ENCODE measurements at places on chromosomes 4 and X. TPM values are rescaled to one million over a fixed set of nuclear protein-coding genes. Genes with fewer than 3 reads are reported as not detected.

Gene FGD1
- 10.2 TPM for total RNA-seq

Gene TFE3
- total RNA-seq = 41.9 TPM

Gene FAM236A
- total RNA-seq = not detected

Gene TSPAN7
- total RNA-seq = 0.28 TPM

Gene HTATSF1
- total RNA-seq = 46.5 TPM

Gene PCYT1B
- 2.2 TPM for total RNA-seq

Gene IL21
- not detected for total RNA-seq

Gene TMEM47
- 0.04 TPM for total RNA-seq

Gene IL15
- 0.78 TPM for total RNA-seq

Gene ODAPH
- 0.53 TPM for total RNA-seq

- DNase-seq = no peak
Measured at GRCh38 chr4:129738175-129738574, 642.2 kb downstream of the C4orf33 start.

DNA sequence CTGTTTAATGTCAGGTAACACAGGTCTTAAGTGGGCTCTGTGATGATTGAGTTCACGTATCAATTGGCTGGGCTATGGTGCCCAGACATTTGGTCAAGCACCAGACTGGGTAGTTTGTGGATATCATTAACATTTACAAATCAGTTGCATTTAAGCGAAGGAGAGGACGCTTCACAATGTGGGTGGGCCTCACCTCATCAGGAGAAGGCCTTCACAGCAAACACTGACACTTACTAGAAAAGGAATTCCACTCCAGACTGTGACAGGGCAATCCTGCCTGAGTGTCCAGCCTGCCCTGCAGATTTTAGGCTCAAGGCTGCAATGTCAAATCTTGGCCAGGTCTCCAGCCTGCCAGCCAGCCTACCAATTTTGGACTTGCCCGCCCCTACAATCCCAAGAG, 270.3 kb downstream of the DHRSX start:
- no peak for DNase-seq

DNA sequence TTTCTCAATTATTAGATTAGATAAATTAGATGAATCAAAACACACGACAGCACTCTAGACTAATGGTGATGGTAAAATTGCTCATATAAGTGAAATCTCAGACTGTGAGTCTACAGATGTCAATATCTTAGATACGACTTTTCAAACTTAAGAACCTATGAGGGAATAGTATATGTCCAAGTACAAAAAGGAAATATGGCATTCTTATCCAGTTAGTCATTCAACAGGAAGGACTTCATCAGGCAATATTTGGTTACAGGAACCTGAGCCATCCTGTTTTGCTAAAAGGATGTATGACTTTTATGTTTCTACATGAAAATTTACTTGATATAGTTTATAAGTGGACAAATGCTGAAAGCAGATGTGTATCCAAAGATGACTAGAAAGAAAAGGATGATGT, 107.0 kb downstream of the CT47B1 start:
- DNase-seq = peak; percentile 40

DNA sequence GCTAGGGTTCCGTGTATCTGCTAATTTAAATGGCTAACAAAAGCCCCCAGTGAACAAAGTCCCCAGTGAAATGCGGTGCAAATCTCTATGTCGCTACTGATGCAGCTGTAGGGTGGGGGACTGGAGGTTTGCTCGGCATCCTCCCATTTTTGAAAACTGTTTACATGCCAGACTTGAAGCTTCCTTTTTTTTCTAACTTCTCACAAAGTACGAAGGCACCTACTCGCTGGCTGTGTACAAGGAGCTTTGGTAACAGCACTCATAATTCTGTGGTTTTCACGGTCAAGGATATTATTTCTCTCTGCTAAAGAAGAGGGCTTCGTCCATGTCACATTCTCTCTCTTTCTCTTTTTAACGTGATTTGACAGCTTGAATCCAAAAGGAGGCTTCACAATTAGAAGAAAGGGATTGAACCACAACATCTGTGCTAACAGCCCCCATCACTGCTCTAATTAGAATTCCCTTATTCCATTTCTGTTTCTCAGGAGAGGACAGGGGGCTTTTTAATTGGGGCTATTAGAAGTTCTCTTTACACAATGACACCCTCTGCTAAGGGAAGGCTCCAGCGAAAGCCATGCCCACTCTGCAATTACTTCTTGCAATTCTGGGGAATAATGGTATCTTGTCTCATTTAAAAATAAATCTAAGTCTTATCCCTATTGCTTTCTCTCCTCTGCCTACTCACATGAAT, 46.7 kb downstream of the TMEM156 start:
- no peak for DNase-seq

DNA sequence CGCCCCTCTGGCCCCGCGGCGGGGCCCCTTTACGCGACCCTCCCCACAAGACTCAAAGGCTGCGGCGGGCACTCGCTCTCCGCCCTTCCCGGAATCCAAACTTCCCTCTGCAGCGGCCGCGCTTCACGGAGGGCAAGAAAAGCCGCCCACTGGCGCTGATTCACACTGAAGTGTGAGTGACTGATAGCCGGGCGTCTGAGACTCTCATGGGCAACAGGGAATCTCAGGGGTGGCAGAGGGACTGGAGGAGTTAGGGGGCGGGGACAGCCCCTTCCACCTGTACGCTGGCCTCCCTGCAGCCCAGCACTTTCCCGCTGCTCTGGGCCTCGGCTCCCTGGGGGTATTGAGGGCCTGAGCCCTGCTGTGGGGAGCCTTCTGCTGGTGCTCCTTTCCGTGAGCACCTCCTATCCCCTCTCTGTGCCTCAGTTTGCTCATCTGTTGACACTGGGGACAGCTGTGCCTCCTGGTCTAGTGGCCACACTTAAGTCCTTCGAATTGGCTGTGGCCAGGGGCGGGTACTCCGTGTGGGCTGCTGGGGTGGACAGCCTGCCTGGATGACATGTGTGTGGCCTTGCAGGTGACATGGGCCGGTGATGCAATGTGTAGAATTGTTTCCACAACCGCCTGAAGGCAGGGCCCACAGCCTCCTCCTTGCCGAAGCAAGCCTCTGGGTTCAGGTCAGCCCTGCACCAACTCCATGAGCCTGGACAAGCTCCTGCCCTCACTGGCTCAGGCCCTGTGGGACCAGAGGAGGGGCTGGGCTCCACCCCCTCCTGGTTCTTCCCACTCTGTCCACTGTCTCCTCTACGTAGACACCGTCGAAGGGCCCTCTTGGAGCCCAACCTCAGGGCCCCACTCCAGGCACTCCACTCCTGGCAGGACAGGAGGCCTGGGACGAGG, 951 bp downstream of the SH3BP2 start:
- no peak for DNase-seq

DNA sequence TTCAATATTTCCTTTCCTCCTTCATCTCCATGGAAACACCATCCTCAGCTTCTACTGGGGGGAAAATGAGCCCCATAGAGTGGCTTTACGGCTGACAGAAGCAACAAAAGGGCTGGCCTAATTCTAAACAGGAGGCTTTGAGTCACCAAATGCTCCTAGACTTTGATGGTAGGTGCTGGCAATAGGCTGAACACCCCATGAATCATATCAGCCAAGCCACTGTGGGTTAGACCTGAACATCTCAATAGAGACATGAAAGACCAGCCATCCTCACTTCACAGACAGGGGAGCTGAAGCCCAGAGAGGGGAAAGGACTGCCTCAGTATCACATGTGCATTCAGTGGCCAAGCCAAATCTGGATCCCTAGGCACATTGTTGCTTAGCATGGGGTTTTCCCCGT, 107.6 kb downstream of the AMER1 start:
- DNase-seq = no peak

GRCh38 chr4:7384003-7384928, 50.5 kb downstream of the PSAPL1 start:
- DNase-seq = no peak

DNA sequence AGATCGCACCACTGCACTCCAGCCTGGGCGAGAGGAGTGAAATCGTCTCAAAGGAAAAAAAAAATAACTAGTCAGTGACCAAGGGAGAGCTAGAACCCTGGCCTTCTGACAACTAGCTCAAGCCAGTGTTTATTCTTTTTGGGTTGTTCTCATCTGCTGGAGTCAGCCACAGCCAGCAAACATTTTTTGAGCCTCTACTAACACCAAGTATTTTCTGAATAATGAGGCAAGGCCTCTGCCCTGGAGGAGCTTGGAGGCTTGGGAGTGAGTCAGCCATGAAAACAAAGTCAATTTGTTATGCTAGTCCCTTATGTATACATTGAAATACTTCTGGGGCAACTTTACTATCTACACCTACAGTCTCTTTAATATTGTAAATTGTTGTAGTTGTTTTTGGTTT, 46.5 kb downstream of the TMA16 start:
- peak; percentile 44 for DNase-seq

- peak; percentile 26 for DNase-seq
Measured at GRCh38 chrX:136028383-136028984, 43.2 kb downstream of the SLC9A6 start.

GRCh38 chr4:92646826-92647225, 343.1 kb downstream of the GRID2 start:
- no peak for DNase-seq

DNA sequence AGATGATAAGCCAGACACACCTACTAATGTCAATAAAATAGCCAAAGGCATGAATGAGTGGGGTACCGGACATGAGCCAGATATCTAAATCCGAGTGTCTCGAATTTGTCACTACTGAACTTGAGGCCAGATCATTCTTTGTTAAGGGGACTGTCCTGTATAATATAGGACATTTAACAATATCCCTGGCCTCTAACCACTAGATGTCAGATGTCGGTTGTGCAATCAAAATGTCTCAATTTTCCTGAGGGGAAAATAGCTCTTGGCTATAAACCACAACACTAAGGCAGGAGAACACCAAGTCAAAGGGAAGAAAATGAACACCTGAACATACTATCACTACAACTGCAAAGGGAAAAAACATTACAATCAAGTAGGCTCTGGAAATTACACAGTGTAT, 154.5 kb downstream of the GPM6A start:
- no peak for DNase-seq

- DNase-seq = peak; percentile 23
Measured at GRCh38 chrX:150772150-150772970, 79.2 kb downstream of the MTMR1 start.

GRCh38 chrX:19388064-19388679, 44.4 kb downstream of the PDHA1 start:
- no peak for DNase-seq

GRCh38 chr4:157521906-157522305, 301.4 kb downstream of the GRIA2 start:
- peak; percentile 8 for DNase-seq

DNA sequence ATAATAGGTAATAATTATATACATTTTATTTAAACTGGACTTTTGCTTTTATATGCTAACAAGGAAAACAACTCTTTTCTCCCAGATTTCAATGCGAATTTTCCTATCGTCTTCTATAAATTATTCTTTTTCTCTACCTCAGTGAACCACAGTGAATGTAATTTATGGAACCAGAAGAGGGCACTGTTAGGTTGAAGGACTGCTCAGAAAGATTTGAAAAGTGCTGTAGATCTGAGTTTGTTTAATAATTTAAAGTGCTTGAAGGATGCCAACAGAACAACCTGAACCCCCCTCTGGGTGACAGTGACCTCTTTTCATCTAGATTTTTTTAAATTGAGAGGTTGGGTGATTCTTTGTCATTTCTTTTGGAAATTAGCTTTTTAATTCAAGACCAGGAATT, 54.9 kb downstream of the PHOX2B start:
- no peak for DNase-seq

GRCh38 chr4:92106816-92107215, 196.9 kb upstream of the GRID2 start:
- DNase-seq = no peak

- no peak for DNase-seq
Measured at GRCh38 chrX:80432863-80433262, 12.6 kb downstream of the TENT5D start.

DNA sequence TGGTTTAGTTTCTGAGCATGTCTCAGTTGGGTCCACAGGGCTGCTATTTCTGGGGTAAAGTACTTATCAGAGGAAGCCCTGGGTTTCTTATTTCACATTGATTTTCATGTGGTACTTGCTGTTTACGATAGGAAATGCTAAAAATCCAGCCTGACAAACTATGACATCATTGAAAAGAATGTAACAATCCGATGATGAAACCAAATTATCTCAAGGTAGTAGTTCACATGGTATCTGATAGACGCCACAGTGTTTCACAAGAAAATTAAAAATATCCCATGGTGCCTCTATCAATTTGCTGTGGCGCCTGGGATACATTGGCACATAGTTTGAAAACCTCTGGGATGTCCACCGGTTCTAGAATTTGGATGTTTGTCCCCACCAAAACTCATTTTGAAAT, 418.9 kb upstream of the RPS6KA3 start:
- DNase-seq = no peak

- DNase-seq = no peak
Measured at GRCh38 chr4:98289375-98289774, 28.2 kb downstream of the RAP1GDS1 start.

- no peak for DNase-seq
Measured at GRCh38 chr4:184329235-184329634, 111.6 kb upstream of the ENPP6 start.

DNA sequence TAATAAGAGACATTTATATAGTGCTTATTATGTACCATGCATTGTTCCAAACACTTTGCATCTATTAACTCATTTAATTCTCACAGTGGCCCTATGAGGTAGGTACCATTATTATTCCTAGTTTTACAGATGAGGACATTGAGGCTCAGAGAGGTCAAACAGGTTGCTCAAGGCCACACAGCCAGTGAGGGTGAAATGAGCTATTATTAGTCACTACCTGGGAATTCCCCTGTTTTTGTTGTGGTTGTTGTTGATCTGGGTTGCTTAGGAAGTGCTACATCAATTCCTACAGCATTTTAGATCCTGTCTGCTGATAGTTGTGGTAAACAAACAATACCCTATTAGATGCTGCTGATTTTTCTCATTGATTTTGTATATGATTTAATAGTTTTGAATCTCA, 41.2 kb downstream of the APLN start:
- DNase-seq = peak; percentile 54

GRCh38 chr4:46445710-46446314, 55.9 kb upstream of the GABRA2 start:
- peak; percentile 49 for DNase-seq

DNA sequence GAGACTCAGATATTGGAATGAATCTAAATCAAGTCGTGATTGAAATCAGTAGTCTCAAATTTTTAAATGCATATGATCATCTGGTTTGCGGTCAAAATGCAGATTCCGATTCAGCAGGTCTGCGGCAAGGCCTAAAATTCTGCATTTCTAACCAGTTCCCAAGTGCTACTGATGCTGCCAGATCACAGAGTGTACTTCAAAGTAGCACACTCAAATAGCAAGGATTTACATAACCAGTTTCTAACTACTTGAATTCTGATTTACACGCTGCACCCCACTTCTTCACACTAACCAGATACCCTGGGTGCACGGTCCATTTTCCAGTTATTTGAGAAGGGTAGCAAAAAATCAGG, 752 bp downstream of the MBTPS2 start:
- DNase-seq = no peak

DNA sequence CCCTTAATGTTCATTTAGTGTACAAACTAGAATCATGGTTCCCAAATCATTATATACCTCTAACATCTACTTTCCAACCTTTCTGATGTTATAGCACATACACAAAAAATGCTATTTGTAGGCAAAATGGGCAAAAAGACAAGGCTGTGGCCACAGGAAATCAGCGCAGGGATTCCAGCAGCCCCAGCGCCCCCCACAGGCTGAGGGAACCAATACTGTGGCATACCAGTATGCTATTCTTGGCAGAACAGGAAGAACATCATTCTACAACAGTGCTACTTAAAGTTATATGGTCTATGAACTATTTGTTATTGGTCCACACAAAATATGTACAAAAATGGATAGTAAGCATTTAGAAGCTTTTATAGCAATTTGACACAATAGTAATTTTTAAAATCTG, 25.3 kb downstream of the STEEP1 start:
- DNase-seq = no peak

- no peak for DNase-seq
Measured at GRCh38 chrX:72372735-72373134, 67.0 kb upstream of the CITED1 start.

Measured in foreskin keratinocyte (primary cell).